ENCODE measurements at places on chromosomes 6 and 20.

DNA sequence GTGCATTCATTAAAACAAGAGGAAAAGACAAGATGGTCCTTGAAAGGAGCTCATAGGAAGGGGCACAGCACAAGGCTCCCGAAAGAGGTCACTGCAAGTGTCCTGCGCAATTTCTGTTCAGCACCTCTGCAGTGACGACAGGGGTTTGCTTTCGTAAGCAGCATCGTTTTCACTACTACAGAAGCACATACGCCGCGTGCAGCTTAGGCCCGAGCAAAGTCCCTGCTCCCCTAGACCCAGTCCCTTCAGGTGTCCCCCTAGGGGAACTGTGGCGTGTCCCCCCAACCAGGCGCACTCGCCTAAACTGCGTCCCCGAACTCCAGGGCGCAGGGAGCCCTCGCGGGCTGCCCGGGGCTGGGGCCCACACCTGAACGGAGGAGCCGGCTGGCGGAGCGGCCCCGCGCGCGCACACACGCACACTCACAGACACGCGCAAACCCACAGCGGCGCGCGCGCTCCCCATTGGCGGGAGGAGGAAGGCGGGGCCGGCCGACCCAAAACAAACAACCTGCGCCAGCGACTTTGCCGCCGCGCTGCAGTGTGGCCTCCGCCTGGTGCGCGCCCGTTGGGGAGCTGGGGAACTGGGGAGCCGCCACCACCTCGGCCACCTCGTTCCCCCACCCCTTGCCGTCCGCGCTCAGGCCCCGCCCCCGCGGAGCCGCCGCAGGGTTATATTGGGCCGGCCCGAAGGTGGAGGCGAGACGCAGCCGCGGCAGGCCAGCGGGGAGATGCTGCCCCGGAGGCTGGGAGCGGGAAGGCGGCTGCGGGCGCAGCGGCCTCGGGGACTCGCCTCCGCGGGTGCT, at the start of gene FOXQ1:
FOXQ1 (plus strand) TSS at position 699 of the 803 bp plus-strand sequence. CDS start 607 bp downstream, outside the sequence.
- no peak within 1 kb of the TSS for H3K27ac ChIP-seq
- peaks cover 6% of the 10 kb centered on the region for H3K36me3 ChIP-seq
- peaks cover 12% of the 10 kb centered on the region for H3K4me1 ChIP-seq
- no peak within 1 kb of the TSS for H3K4me3 ChIP-seq
- no peak for DNase-seq

DNA sequence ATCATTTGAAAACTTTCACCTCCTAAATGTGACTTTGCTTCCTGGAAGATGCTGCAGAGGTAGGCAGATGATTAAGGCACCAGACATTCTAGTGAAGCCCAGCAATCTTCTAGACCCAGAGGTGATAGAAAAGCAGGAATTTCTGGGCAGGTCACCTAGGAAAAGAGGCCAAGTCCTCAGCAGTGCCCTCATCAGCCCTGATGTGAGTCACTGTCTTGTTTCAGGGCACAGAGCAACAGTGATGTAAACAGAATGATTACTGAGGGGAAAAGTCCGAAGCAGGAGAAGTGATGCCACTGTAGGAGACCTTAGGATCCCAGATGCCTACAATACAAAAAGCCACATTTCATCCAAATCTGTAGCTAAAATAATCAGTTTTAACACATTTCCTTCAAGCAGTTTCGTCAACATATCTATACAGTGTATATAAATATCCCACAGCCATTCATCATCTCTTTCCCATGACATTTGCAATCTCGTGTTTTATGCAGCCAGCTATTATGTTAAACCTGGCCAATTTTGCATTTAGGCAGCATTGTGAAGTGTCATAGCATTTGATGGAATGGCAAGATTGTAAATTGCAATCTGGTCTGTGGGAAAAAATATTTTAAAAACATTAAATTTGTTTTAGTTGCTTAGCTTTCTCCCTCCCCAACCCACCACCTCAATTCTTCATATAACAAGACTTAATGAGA, 401.2 kb upstream of the RNF217 start:
- no peaks in the 10 kb centered on the region for H3K4me1 ChIP-seq
- no peak overlapping the region for H3K4me3 ChIP-seq
- H3K27me3 ChIP-seq, result no peaks in the 10 kb centered on the region
- no peak overlapping the region for H3K27ac ChIP-seq

DNA sequence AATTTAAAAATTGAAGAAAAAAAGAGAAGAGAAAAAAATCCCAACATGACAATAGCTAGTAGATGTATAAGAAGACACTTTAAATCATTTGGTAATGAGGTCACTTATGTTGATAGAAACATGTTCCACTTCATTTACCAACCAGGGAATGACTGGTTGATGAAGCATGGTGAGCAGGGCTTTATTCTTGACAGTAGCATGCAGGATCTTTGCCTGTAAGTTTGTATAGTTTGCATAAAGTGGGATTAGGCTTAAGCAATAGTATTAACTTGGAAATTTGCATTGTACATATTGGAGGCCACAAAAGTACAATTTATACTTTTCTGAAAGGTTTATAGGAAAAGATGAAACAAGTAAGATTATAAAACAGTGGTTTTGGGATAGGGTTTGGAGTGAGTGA, 67.0 kb downstream of the NOX3 start:
- H3K27ac ChIP-seq, result no peak overlapping the region
- H3K36me3 ChIP-seq, result no peaks in the 10 kb centered on the region
- DNase-seq, result no peak
- no peak overlapping the region for H3K4me3 ChIP-seq
- H3K27me3 ChIP-seq, result peaks cover 26% of the 10 kb centered on the region
- peaks cover 7% of the 10 kb centered on the region for H3K4me1 ChIP-seq

DNA sequence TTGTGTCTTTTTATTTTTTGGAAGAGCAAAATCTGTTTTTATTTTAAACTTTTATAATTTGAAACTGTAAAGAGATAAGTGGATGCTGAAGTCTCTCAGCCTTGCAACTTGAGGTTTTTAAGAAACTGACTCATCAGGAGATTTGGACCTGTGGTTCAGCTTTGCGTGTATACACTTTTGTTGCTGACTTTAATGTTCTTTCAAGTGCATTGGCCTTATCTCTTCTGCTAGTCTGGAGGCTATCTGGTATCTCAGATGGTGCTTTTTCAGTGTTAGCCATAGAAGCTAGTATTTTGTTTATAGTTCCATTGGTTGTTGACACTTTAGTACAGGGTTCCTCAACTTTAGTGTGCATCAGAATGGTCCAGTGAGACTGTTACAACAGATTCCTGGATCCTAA, 504.0 kb upstream of the SPTLC3 start:
- H3K36me3 ChIP-seq, result no peaks in the 10 kb centered on the region
- no peaks in the 10 kb centered on the region for H3K27me3 ChIP-seq
- no peak for DNase-seq
- no peaks in the 10 kb centered on the region for H3K4me1 ChIP-seq
- H3K27ac ChIP-seq, result no peak overlapping the region

DNA sequence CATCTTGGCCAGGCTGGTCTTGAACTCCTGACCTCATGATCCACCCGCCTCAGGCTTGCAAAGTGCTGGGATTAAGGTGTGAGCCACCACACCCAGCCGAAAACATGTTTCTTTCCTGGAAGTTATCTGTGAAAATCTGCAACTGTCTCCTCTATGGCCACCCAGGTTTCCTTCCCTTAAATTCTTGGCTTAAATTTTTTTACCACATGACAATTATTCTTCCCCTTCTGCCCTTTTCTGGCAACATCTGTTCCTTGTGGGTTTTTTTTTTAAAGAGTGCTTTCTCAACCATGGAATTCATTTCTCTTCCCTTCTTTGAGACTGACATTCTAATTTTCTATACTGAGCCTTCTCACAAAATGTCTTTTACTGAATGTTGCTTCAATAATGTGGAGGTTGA, 59.6 kb downstream of the DOK5 start:
- H3K4me3 ChIP-seq, result no peak overlapping the region
- no peaks in the 10 kb centered on the region for H3K4me1 ChIP-seq
- H3K27me3 ChIP-seq, result peaks cover 33% of the 10 kb centered on the region
- H3K36me3 ChIP-seq, result no peaks in the 10 kb centered on the region
- H3K27ac ChIP-seq, result no peak overlapping the region
- DNase-seq, result no peak

- peaks cover 25% of the 10 kb centered on the region for H3K36me3 ChIP-seq
- H3K4me1 ChIP-seq, result no peaks in the 10 kb centered on the region
- no peak for DNase-seq
- H3K27me3 ChIP-seq, result no peaks in the 10 kb centered on the region
- no peak overlapping the region for H3K27ac ChIP-seq
- no peak overlapping the region for H3K4me3 ChIP-seq
Observed at GRCh38 chr20:13525225-13525940, 113.3 kb downstream of the TASP1 start.

DNA sequence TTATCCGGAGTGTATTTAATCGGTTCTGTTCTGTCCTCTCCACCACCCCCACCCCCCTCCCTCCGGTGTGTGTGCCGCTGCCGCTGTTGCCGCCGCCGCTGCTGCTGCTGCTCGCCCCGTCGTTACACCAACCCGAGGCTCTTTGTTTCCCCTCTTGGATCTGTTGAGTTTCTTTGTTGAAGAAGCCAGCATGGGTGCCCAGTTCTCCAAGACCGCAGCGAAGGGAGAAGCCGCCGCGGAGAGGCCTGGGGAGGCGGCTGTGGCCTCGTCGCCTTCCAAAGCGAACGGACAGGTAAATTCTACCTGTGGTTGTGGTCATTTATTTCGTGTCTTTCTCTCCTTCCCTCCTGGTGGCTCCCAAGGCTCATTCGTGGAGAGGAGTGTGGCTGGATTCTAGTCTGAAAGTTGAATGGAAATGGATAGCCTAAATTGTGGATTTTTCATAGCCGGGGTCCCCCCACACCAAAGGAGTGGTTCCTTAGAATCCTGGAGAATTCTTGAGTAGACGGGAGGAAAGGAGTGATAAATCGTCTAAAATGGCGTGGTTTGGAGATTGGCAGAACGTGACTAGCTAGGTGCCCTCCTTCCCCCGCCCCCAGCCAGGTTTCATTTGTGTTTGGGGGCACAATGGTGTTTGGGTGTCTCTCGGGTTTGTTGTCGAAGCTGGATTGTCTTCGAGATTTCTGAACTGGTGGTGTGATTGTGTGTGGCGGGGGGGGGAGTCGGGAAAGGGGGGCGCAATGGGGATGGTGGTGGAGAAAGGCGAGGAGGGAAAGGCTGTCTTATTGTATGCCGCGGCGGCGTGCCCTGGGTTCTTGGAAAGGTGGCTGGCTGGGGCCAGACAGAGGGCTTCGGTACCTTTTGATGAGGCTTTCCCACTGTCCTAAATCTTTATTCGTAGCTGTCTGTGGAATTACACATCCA, 673 bp downstream of the MARCKS start:
- no peak overlapping the region for H3K27ac ChIP-seq
- H3K4me3 ChIP-seq, result no peak overlapping the region
- no peak for DNase-seq
- H3K36me3 ChIP-seq, result no peaks in the 10 kb centered on the region

GRCh38 chr20:1931830-1932229, 36.6 kb downstream of the SIRPA start:
- no peaks in the 10 kb centered on the region for H3K36me3 ChIP-seq
- no peak for DNase-seq
- no peaks in the 10 kb centered on the region for H3K4me1 ChIP-seq

All from natural killer cell treated with Interleukin-12 subunit alpha and Interleukin-12 subunit beta and Interleukin-15 and Interleukin-18, amount 100 ng/mL, for 72 hours (primary cell).